ENCODE measurements at places on chromosomes 16 and 17.

GRCh38 chr17:80458016-80458415 lies 18.4 kb downstream of the NPTX1 start:
- no peak for DNase-seq

- DNase-seq, result no peak
These were observed 93.9 kb upstream of the FA2H start for GRCh38 chr16:74868501-74868900.

- DNase-seq, result no peak
These were observed 513 bp upstream of the TBX21 start for GRCh38 chr17:47732399-47733046.

GRCh38 chr17:20999841-21000532 lies 42.8 kb downstream of the USP22 start:
- no peak for DNase-seq

DNA sequence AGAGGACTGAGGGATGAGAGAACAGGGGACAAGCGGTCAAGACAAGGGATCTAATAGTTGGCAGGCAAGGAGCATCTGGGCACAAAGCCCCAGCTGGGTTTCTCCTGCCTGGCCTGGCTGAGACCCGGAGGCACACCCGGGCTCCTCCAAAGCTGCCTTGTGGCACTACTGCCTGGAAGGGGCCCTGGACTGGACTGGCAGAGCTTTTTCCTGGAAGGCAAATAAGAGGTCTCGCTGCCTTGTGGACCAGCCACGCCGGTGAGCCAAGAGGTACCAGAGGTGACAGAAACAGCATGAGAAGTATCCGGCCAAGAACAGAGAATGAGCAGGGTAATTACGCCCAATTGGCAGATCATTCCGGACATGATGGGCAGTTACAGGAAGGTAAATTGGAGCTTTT lies 64.6 kb downstream of the GTF3C1 start:
- DNase-seq, result no peak

GRCh38 chr17:41684035-41684434 lies 4.7 kb upstream of the EIF1 start:
- no peak for DNase-seq

DNA sequence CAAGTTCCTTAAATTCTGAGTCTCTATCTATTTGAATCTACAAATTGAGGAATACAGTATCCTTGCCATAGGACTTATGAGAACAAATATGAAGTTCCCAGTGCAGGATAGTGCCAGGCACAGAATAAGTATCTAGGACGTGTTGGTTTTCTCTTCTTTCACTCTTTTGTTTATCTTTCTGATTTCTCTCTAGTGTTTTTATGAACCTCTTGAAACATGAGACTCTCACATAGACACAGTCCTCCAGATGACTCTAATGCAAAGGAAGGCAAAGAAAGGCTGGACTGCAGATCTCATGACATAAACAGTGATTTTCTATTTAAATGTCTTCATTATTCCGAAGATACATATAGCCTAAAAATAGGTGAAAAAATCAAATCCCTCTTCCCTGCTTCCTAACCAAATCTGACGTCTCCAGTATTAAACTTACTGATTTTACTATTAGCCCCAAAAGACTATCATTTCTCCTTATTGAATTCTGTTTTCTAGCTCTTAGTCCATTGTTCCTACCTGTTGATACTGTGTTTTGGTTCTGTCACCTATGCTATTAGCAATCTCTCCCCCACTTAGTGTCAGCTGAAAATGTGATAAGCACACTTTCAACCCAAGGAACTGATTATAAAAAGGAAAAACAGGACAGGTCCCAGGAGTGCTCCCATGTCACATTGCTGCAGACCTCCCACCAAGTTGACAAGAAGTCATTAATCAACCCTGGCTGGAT lies 24.9 kb upstream of the ADAMTS18 start:
- DNase-seq, result no peak

DNA sequence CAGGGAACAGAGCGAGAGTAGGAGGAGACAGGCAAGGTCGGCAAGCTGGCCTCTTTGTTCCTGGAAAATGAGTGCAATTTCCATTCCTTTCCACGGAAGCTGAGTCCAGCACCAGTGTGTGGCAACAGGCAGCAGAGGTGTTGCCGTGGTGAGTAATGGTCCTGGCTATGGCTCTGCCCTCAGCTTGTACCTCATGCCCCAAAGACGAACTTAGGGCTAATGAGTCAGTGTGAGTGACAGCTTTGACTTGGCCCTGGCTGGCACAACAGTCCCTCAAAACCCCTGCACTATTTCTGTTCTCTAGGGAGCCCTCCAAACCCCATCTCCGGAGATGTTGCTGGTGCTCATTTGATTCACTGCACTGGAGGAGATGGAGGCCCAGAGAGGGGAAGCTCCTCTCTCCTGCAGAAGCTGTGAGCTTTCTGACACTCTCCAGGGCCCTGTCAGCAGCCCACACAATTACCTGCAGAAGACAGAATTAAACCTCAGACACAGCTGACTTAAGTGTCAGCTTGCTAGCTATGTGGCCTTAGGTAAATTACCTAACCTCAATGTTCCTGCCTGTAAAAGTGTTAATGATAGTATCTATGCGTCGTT lies 129.9 kb downstream of the TMEM132E start:
- no peak for DNase-seq

- no peak for DNase-seq
These were observed 648.5 kb upstream of the RBFOX1 start for GRCh38 chr16:6684076-6684673.

DNA sequence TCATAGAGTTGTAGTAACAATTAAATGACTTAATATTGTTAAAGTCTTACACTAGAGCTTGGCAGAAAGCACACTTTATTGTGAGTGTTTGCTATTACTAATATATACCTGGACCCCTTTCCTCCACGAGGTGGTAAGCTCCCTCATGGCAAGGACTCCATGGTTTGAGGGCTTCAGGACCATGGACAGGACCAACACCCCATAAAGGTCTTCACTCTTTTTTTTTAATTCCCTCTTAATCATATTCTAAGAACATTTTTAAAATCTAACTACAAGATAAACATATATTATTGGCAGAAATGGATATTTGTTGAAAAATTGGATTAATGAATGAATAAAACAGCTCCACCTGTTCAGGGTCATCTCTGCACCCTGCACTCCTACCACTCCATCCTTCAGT lies 154.5 kb downstream of the CBLN1 start:
- no peak for DNase-seq

- no peak for DNase-seq
These were observed 14.6 kb downstream of the CALB2 start for GRCh38 chr16:71373073-71373472.

GRCh38 chr16:89491238-89491869 lies 993 bp upstream of the ANKRD11 start:
- DNase-seq, result no peak

All from NCI-H524 treated with DMSO at 0.1 percent for 48 hours (cell line).